CD4-positive, alpha-beta T cell treated with Interleukin-2 at 100 ng/mL for 4 hours (primary cell): ENCODE measurements at places on chromosomes 4 and X.

DNA sequence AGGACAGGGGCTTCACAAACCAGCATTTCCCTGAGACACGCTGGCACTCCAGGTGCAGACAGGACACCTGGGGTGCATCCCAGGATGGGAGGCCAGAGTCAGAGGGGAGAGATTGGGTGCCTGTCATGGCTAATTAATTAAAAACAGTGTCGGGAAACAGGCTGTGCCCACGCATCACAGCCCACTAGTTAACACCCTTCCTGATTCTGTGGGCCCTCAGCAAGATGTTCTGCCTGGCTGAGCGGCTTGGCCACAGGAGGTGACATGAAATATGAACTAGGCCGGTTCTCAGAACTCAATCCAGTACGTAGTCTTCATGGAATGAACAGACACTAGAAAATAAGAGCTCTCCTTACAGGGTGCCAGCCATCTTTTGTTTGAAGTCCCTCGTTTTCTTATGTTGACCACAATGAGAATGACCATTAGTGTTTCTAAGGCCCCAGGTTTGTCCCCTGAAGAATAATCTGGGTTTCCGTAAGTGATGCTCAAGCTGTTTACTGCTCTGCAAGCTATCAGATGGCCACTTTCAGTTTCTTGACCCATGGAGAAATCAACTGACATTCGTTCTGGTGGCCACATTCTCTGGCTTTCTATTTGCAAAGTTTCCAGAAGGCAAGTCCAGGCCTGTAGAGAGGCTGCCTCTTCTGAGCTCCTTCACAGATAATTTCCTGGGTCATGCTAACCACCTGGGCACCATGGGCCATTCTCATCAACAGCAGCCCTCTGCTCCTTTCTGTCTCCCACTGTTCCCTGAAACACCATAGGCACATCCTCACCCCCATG lies 72.3 kb downstream of the SLC34A2 start:
- DNase-seq = no peak

DNA sequence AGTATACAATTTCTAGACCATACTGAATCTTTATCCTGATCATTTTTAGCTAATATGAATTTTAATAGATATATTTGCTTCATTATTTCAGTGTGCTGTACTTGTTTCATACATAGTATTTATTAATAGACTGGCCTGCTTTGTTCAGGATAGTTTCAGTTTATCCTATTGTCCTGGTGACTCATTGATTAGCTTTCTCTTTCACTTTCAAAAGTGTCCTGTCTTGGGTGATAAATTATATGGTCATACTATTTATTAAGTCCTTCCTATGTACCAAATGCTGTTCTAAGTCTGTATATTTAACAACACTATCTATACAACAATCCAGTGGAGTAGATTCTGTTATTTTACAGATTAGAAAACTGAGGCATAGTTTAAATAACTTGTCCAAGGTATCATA lies 153.8 kb upstream of the RAPGEF2 start:
- peak; percentile 6 for DNase-seq

- no peak for DNase-seq
Observed at GRCh38 chr4:58679051-58679450, 1568.9 kb upstream of the IGFBP7 start.

GRCh38 chr4:185540487-185541120 lies 5.3 kb upstream of the PDLIM3 start:
- no peak for DNase-seq

DNA sequence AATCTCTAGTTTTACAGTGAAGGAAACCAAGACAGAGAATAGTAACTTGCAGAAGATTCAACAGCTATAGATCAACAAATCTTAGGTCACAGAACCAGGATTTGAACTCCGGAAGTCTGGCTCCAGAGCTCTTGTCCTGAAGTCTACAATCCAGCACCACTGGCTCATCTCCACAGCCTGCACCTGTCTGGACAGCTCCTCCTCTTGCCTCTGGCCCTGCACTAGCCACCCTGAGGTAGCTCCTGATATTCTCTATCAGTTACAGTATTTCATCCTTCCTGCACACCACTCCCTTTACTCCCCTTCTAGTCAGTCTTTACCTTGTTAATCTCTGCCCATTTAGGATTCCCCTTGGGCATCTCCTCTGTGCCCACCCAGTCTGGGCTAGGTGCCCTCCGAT lies 58.1 kb upstream of the LNX1 start:
- no peak for DNase-seq

GRCh38 chr4:25421816-25422525 lies 44.9 kb downstream of the ANAPC4 start:
- no peak for DNase-seq

GRCh38 chr4:185589067-185589836 lies 53.9 kb upstream of the PDLIM3 start:
- DNase-seq = no peak

GRCh38 chr4:52367282-52367830 lies 291.7 kb downstream of the USP46 start:
- DNase-seq = no peak

GRCh38 chr4:130361616-130362015 lies 1265.7 kb downstream of the C4orf33 start:
- no peak for DNase-seq

- no peak for DNase-seq
Observed at GRCh38 chr4:183986971-183987946, 82.2 kb downstream of the STOX2 start.

- no peak for DNase-seq
Observed at GRCh38 chrX:113644426-113644825, 803.8 kb upstream of the AMOT start.

DNA sequence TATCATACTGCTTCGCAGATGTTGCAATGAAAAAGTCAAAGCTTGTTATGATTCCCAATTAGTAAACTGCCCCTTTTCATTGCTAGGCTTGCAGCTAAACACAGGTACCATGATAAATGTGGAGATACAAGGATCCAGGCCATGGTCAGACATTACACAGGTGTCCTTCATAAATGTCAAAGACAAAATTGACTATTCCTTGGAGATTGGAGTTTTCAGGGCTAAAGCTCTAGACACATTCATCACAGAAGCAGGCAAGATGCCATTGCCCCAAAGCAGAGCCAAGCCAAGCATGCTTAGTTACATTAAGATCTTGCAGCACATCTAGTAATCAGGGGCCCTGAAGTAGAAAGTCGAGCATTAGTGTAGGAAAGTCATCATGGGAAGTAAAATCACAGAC lies 111.3 kb upstream of the INTU start:
- no peak for DNase-seq

GRCh38 chr4:148396986-148397673 lies 45.1 kb downstream of the NR3C2 start:
- no peak for DNase-seq

- no peak for DNase-seq
Observed at GRCh38 chr4:165826166-165826565, 46.9 kb upstream of the TLL1 start.

DNA sequence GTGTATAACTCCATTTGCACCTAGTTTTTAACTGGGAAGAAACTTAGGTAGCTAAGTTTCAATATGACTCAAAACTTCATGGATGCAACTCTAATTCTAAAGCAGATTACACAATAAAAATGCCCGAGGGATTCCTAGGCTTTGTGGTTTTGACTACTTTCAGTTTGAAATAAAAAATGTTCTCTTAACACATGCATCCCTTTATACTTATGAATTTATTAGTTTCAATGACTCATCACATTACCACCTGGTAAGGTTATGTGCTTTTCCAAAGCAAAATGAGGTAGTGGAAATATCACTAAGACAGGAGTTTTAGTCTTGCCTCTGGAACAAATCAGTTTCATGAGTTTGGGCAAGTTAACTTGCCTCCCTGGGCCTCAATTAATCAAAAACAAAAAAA lies 125.5 kb downstream of the OPHN1 start:
- no peak for DNase-seq

DNA sequence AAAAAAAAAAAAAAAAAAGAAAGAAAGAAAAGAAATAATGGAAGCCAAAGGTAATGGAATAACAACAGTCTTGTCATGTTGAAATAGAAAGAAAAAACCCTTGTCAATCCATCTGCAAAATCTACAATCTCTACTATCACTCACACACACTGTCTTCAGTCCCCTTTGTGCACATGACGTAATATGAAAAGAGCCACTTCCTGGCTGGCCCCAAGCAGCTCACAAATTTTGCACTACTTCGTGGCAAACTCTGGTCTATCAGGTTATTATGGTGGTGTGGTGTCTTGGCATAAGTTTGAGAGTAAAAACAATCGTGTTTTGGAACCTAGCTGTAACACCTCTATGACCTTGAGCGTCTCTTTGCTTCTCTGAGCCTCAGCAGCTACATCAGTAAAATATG lies 8.3 kb upstream of the AFAP1 start:
- no peak for DNase-seq

DNA sequence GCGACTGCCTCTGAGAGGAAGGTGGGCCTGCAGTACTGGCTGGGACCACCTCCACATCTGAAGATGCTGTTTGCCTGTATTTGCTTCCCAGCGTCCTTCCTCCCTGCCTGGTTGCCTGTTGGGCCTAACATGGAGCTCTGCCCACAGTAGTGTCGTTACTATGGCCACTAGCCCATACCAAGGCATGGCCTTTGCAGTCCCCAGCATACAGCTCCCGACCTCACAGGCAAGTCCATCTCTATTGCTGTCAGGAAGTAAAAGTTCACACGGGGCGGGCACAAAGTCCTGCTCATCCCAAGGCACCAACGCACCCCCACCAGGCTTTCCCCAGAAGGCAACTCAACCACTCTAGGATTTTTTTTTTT lies 71.6 kb downstream of the MAML3 start:
- DNase-seq = no peak

DNA sequence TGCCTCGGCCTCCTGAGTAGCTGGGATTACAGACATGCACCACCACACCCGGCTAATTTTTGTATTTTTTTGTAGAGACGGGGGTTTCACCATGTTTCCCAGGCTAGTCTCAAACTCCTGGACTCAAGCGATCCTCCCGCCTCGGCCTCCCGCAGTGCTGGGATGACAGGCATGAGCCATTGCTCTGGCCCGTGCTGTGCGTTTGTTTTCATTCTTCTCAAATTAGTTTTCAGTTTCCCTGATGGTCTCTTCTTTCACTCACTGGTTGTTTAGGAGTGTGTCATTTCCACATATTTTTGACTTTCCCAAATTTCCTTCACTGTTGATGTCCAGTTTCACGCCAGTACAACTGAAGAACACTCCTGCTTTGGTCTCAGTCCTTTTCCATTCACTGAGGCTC lies 31.8 kb downstream of the SH3TC1 start:
- DNase-seq = no peak

GRCh38 chr4:11430536-11430935 lies 1.8 kb upstream of the HS3ST1 start:
- no peak for DNase-seq

DNA sequence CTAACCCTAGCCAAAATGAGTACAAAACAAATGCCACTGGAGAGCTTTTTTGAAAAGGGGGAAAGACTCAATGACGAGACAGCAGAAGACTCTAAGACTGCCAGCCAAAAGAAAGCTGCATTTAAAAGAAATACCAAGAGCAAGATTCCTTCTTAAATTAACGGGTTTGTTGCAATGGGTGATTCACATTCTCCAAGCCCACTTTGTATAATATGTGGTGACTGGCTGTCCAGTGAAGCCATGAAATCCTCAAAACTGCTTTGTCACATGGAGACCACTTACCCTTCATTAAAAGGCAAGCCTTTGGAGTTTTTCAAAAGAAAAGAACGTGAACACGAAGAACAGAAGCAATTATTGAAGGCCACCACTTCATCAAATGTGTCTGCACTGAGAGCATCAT lies 68.2 kb downstream of the MRPL1 start:
- DNase-seq = no peak

DNA sequence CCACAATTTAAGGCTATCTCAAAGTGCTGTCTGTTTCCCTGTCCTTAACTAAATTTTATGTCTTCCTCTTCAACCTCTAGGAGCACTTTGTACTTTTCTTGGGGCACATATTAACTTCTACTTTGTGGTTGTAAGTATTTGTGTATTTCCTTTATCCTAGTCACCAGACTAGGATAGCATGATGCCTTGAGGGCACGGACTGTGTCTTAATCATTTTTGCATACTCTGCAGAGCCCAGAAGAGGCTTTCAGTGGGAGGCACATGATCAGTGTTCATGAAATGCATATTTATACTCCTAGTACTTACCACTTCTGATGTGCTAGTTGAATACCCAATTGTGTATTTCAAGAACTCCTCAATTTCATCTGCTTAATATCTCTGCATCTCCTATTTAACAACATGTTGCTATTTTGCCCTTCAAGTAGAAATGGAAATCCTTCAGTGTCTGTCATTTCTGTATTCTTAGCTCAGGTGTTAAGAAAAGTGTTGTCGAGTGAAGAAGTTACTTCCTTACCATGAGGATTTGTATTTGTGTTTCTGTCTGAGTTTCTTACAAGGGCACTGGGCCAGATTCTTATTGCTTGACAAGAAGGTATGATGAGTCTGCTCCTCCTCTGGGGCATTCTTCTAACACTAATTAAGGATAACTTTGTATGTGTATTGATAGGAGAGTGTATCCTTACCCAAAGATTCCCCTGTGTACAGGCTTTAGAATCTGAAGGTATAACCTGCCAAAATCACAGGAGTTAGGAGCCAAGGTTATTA lies 28.3 kb upstream of the PGRMC2 start:
- DNase-seq = no peak

- DNase-seq = no peak
Observed at GRCh38 chr4:137804906-137805495, 272.7 kb upstream of the PCDH18 start.

DNA sequence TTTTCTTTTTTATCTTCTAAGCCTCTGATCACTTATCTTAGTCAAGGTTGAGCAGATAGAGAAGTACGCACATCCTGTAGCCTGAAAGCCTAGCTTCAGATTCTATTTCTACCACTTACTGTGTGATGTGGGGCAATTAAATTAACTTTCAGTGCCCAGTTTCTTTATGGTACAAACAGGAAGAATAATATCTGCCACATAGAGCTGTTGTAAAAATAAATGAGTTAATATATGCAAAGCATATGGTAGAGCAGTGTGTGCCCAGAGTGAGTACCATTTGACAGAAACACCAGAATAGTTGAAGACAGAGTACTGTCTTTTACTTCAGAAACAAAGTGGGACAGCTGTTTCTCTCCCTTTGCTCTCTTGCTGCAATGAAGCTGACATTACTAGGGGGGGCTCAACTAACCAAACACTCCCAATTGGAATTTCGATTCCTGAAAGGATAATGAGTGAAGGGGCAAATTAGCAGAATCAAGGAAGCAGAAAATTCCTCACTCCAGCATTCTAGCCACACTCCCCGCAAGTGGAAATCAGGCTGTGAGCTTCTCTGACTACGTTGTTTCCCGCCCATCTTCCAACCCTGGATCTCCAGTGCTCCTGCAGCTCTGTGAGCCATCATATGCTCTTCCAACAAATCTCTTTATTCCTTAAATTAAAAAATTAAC lies 80.4 kb downstream of the MAPK10 start:
- DNase-seq = no peak

DNA sequence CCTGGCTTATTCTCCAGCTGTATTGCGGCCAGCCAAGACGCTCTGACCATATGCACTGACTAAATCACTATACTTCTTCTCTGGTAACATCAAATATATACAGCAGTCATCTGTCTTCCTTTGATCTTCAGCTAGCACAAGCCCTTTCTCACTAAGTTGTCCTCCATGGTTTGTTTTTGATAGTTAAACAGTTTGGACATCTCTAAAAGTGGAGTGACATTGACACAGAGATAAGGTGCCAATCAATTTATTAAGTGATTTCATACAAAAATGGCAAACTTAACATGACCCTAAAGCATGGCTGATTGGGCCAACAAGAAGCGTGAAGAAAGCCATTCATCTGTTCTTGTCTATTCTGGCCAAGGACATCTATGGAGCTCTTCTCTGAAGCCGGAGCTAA lies 334.9 kb downstream of the NKX6-1 start:
- no peak for DNase-seq

GRCh38 chrX:150542846-150543229 lies 25.6 kb upstream of the MTM1 start:
- DNase-seq = no peak

GRCh38 chr4:61485056-61485455 lies 284.9 kb downstream of the ADGRL3 start:
- DNase-seq = no peak
